ENCODE measurements at places on chromosomes 13 and 19.

DNA sequence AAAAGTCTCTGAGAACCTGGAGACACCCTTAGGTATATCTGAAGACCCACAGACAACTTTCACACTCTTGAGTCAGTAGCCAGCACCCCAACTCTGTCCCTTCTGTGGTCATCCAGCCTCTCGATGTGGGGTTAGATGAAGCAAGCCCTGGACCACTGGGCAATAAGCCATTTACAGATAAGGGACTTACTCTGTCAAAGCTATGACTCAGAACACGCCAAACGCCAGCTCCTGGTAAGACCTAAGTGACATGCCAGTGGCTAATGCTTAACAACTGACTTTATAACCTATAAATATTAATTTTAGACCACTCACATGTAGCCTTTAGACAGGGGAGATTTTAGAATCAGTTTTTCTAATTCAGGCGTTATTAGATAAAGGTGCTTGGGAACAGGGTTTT lies 85.7 kb downstream of the SHISA2 start:
- DNase-seq, result no peak

- no peak for DNase-seq
These were observed 32.2 kb downstream of the MTRF1 start for GRCh38 chr13:41231025-41231677.

DNA sequence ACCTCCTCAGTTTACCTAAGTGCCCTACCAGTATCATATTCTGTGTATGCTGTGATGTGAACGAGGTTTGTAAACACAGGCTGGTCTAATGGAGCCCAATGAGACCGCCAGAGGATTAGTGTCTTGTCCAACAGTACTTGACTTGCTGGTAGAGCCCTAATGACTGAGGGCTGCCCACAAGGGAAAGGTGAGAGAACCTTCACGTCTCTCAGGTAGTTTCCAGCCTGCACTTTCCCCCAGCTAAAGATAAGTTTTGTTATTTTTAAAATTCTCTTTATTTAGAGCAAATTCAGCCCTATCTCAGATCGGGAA lies 498 bp upstream of the RBM26 start:
- no peak for DNase-seq

DNA sequence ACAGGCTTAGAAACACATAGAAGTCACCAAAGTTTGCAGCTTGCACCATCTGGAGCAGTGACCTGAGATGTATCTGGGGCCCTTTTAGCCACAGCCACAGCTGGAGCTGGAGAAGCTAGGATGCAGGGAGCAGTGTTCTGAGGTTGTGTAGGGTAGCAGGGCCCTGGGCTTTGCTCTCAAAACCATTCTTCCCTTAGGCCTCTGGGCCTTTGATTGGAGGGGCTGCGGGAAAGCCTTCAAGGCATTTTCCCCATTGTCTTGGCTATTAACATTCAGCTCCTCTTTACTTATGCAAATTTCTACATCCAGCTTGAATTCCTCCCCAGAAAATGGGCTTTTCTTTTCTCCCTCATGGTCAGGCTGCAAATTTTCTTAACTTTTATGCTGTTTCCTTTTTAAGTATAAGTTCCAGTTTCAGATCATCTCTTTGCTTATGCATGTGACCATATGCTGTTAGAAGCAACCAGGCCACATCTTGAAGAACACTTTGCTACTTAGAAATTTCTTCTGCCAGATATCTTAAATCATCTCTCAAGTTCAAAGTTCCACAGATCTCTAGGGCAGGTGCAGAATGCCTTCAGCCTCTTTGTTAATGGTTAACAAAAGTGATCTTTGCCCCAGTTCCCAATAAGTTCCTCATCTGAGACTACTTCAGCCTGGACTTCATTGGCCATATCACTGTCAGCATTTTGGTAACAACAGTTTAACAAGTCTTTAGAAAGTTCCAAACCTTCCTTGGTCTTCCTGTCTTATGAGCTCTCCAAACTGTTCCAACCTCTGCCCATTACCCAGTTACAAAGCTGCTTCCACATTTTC lies 48.5 kb downstream of the NBEA start:
- no peak for DNase-seq

GRCh38 chr19:29800100-29800825 lies 11.5 kb upstream of the CCNE1 start:
- DNase-seq, result no peak

GRCh38 chr13:76035711-76036110 lies 399.6 kb downstream of the LMO7 start:
- DNase-seq, result no peak

DNA sequence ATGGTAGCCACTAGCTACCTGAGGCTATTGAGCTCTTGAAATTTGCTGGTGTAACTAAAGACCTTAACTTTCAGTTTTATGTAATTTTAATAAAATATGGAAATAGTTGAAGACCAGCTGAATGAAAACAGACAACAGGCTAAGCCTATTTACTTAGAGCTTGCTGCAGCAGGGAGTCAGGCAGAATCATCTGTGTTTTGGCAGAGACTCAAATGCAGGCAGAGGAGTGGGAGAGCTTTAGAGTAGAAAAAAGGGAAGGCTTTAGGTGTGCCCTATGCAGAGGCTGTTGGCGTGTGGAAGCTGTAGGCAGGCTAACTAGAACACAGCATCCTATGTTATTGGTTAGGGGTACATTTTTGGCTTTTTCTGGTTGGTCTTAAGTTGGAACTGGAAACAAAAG lies 304.9 kb upstream of the NBEA start:
- DNase-seq, result no peak

- DNase-seq, result no peak
These were observed 3.3 kb downstream of the ISYNA1 start for GRCh38 chr19:18434411-18435175.

GRCh38 chr19:39078436-39079200 lies 5.5 kb upstream of the ACP7 start:
- no peak for DNase-seq

- DNase-seq, result no peak
These were observed 25.9 kb upstream of the NAPA start for GRCh38 chr19:47540748-47541147.

GRCh38 chr13:24279327-24280110 lies 29.9 kb upstream of the C1QTNF9 start:
- DNase-seq, result no peak

- no peak for DNase-seq
These were observed 25.9 kb upstream of the FNDC3A start for GRCh38 chr13:48949566-48950500.

GRCh38 chr13:45678282-45678681 lies 23.8 kb upstream of the CBY2 start:
- DNase-seq, result no peak

GRCh38 chr13:60170414-60170813 lies 6.7 kb upstream of the DIAPH3 start:
- no peak for DNase-seq

- no peak for DNase-seq
These were observed 498.9 kb upstream of the SLITRK5 start for GRCh38 chr13:87172166-87172835.

- DNase-seq, result no peak
These were observed 256.9 kb downstream of the SPRY2 start for GRCh38 chr13:80083853-80084676.

- DNase-seq, result no peak
These were observed 105.2 kb downstream of the SLITRK6 start for GRCh38 chr13:85693889-85694511.

GRCh38 chr13:20774746-20775145 lies 985 bp upstream of the EEF1AKMT1 start:
- DNase-seq, result no peak

GRCh38 chr13:23599083-23599925 lies 29.1 kb downstream of the TNFRSF19 start:
- no peak for DNase-seq

- no peak for DNase-seq
These were observed 512.4 kb upstream of the ATXN8OS start for GRCh38 chr13:69595181-69595580.

- no peak for DNase-seq
These were observed 64.1 kb downstream of the ERCC5 start for GRCh38 chr13:102909971-102910370.

GRCh38 chr13:77740931-77741596 lies 43.6 kb downstream of the SLAIN1 start:
- DNase-seq, result no peak

GRCh38 chr13:98783856-98784478 lies 31.5 kb upstream of the SLC15A1 start:
- no peak for DNase-seq

- DNase-seq, result no peak
These were observed 160.1 kb downstream of the KDM4B start for GRCh38 chr19:5128936-5129389.

- peak; percentile 15 for DNase-seq
These were observed 1.0 kb upstream of the CHAMP1 start for GRCh38 chr13:114313061-114313860.

GRCh38 chr13:111398715-111399299 lies 78.4 kb downstream of the TEX29 start:
- DNase-seq, result no peak

GRCh38 chr13:64377606-64378005 lies 2852.5 kb downstream of the PCDH9 start:
- no peak for DNase-seq

DNA sequence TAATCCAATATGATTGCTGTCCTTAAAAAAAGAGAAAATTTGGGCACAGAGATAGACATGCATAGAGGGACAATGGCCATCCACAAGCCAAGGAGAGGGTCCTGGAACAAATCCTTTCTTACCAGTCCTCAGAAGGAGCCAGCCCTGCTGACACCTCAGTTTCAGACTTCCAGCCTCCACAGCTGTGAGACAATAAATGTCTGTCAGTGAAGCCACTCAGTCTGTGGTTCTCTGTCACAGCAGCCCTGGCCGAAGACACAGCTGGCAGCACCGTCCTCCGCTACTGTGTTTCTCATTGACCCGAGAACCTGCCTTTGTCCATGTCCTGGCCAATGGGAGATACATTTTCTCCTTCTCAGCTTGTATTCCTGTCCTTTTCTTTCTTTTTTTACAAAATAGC lies 207.9 kb downstream of the TM9SF2 start:
- DNase-seq, result no peak

- no peak for DNase-seq
These were observed 55.0 kb downstream of the GGACT start for GRCh38 chr13:100533588-100534041.

GRCh38 chr13:111263566-111263965 lies 56.9 kb upstream of the TEX29 start:
- DNase-seq, result no peak

DNA sequence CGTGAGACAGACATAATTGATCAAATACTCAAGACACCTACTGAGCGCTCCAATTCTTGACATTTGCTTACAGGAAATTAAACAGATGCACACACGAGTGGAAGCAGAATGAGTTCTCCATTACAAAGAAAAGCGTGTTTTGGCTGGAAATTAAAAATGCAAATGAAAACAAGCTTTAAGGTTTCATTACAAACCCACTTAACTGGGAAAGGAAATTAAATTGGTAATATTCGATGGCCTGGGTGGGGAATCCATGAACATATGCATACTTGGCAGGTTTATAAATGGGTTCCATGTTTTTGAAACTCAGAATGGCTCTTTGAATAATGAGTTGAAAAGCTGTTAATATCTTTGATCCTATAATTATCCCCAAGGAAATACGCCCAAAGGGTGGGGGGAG lies 178.0 kb downstream of the IER2 start:
- DNase-seq, result no peak

GRCh38 chr13:114000151-114001040 lies 26.5 kb upstream of the C13orf46 start:
- no peak for DNase-seq

DNA sequence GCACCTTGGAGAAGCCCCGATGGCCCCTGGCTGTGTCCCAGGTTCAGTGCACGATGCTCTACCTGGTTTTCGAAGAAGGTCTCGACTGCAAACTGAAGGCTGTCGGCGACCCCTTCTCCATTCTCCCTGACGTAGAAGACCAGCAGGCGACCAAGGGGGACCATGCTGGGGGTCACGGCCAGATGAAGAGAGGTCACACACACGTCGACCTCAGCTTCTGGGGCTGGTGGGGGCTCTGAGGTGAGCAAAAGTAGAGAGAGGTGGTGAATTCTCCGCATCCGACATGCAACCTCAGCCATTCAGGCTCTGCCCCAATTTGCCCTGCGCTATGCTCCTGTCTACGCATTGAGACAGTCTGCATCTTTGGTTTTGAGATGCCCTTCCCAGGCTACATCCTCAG lies 49.3 kb downstream of the CPAMD8 start:
- no peak for DNase-seq

- no peak for DNase-seq
These were observed 2.3 kb upstream of the TGDS start for GRCh38 chr13:94598281-94598680.

- no peak for DNase-seq
These were observed 246.5 kb downstream of the DCT start for GRCh38 chr13:94232956-94233355.

- no peak for DNase-seq
These were observed 13.2 kb downstream of the GATAD2A start for GRCh38 chr19:19418555-19419260.

DNA sequence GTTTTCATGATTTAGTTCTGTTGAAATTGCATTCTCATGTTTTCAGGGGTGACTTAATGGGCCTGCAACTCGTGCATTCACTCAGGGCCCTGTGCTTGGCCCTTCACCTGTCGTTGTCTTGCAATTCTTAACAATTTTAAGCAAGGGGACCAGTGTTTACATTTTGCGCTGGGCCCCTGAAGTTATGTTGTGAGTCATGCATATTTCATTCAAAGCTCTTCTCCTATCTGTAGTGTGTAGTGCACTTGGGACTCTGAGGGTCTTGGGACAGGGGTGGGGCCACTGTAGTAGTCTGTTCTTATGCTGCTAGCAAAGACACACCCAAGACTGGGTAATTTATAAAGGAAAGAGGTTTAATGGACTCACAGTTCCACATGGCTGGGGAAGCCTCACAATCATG lies 211.2 kb upstream of the RXFP2 start:
- DNase-seq, result no peak

- no peak for DNase-seq
These were observed 67.0 kb upstream of the SERP2 start for GRCh38 chr13:44306371-44307192.

DNA sequence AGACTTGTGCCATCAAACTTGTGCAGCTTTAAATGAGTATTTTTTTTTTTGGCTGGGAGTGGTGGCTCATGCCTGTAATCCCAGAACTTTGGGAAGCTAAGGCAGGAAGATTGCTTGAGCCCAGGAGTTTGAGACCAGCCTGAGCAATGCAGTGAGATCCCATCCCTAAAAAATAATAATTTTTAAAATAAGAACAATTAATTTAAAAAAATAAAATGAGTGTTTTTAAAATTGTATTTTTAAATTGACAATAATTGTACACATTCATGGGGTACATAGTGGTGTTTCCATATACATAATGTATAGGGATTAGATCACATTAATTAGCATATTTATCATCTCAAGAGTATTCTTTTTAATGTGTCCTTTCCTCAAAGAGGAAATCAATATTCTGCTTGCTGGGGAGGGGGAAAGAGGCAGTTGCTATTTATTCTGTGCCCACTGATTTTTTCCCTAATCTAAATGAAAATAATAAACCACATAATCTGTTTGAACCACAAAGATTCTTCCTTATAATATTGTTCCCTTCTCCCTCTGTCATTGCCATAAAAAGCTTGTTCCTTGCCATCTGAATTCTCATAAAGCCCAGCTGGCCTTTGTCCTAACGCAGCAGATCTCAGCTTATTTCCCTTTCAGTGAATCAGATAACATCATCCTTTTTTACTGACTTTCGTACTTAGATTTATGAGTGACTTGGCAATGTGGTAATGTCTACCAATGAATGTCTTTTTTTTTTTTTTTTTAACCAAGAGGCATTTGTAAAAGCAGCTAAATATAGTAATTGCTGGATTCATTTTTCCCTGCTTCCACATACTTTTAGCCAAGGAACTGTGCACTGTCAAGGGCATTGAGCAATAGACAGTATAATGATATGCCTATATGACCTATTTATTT lies 81.8 kb upstream of the RUBCNL start:
- no peak for DNase-seq
